ENCODE measurements at places on chromosomes 7 and 10.

DNA sequence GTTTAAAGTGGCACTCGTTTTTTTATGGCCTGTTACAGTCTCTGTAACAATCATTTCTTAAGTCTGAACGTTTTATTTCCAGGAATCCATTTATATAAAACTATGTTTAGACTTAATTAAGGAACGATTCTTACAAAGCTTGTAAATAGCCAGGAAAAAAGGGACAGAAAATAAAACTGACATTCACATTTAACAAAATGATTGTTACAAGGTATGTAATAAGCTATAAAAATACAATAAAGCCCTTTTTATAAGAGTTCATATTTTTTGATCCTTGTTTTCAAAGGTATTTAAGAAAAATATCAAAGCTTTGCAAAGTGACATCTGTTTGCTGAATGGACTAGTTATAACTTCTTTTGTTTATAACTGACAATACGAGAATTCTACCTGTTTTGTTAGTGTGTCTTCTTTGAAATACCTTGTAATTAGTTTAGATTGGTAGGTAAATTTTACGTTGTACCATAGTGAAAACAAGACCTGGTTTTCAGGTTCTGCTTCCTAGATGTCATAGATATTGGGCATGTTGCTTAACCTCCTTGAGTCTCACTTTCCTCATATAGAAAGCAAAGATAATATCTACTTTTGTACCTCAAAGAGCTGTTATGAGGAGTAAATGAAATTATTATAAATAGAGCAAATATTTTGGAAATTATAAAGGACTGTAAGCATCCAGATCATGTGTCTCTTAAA is 25.8 kb downstream of the BTRC start:
- no peak for DNase-seq

GRCh38 chr7:95718577-95719410 is 53.6 kb upstream of the DYNC1I1 start:
- DNase-seq: no peak

- no peak for DNase-seq
Measured at GRCh38 chr10:35377050-35377728, 40.9 kb downstream of the CCNY start.

DNA sequence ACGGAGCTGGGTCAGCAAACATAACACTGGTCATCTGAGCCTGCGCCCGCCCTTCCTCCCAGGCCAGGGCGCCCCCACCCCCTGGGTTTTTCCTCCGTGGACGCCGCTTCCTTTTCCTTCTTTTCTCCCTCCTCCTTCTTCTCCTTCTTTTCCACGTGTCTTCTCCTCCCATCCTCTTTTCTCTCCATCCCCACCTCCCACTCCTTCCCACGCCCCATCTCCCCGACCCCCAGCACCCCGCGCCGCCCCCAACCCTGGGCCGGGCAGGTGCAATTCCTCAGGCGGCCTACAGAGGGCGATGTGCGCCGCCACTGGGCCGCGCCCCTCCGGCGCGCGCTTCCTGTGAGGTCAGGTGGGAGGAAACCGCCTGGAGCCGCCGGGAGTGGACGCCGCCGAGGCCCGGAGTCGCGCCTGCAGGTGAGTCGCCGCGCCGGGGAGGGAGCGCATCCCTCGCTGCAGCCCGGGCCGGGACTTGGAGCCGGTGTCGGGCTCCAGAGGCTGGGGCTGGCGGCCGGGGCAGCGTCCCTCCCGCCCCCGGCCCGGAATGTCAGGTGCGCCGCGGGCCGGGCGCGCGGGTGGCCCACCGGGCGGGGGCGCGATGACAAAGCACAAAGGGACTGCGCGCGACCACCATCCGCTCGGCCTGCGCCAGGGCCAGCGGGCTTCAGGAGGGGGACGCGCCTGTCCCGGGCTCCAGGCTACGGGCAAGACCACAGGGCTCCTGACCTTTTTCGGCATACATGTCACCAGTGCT is at the start of gene FAM241B:
TSS of gene FAM241B (plus strand) at position 351 of the 754 bp plus-strand sequence. CDS start 1,497 bp downstream, outside the sequence.
- DNase-seq: peak; percentile 71

DNA sequence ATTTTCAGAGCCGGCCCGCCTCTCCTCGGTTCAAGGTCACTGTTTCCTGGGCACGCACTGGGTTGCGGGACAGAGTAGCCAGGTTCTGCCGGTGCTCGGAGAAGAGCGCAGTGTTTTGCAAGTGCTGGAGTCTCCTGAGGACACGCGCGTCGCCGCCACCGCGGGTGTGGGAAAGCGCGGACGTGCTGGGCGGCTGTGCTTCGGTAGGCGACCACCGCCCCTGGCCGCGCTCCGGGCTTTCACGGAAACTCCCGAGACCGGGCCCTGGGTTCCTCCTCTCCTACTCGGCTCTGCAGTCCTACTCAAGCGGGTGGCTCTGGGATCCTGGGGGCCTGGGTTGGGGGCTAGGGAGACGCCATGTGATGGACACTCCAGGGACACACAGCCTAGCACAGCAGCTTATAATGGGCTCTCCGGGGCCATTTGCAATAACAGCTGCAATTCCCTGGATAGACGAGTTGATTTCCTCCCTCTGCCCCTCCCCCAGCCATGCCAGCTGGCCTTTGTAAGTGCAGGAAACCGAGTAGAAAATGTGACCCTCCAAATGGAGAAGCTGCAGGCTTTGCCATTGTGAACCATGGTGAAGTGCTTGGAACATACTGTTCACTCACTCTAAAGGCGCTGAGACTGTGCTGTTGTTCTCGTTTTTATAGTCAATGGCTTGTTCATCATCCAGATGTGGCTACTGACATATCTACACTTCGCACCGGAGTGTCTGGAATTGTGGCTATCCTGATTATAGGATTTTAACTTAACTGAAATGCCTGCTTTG is 2.1 kb downstream of the FRAT1 start:
- no peak for DNase-seq

DNA sequence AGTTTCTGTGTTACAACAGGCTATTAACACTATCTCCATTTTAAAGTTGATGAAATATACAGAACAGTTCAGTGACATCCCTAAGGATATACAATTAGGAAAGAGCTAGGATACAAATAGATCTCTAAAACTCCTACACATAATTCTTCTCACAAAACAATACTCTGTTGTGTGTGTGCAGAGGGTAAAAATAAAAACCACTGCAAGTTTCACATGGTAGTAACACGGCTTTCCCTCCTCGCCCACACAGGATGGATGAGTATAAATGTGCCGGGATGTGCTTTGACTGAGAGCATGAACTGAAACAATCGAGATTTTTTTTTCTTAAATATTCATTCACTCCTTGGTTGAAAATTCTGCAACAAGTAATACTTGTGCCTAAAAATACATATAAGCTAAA is 131.5 kb upstream of the C1QL3 start:
- no peak for DNase-seq

DNA sequence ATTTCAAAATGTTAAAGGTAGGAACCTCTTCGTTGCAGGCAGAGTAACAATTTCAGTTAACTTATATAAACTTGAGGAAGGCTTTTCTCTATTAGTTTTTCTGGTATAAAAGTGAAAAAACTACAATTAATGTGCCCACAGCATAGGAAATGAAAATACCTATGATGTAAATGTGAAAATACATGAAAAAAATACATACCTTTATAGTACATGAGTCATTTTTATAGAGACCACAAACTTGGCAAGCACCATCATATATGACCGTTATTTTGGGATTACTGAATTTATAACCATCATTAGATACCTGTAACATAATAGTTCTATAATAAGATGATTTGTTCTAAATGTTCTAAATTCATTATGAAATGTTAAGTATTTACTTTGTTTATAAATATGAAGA is 42.7 kb downstream of the VWDE start:
- DNase-seq: no peak

DNA sequence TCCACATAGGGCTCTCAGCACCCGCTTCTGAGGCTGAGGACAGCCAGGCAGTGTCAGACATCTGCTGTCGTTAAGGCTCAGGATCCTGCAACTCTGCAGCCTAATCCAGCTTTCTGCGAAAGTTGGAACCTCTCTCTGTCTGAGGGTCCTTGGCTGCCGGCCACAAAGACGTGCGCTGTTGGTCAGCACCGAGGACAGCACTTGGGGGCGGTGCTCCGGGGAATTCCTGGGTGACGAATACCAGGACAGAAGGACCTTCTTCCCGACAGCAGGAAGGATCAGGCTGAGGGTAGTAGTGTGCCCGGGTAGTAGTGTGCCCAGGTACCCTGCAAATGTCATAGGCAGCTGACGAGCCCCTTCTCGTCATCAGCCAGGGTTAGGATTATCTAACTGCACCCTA is 16.0 kb upstream of the RASGEF1A start:
- DNase-seq: no peak

- DNase-seq: no peak
Measured at GRCh38 chr7:151079199-151079910, 1.3 kb downstream of the FASTK start.

All from T-helper 1 cell (primary cell).